Renal cortex interstitium (tissue), 15 donors: ENCODE measurements at places on chromosomes 6 and 20. TPM values are rescaled to one million over a fixed set of nuclear protein-coding genes. Genes with fewer than 3 reads are reported as not detected.

TBPL1 gene
- 54.6 TPM for polyA plus RNA-seq

RAB32 gene
- polyA plus RNA-seq, result 29.4 TPM

STX16 gene
- 88.8 TPM for polyA plus RNA-seq

SLC17A1 gene
- polyA plus RNA-seq, result 24.6 TPM

NHLRC1 gene
- polyA plus RNA-seq, result 2.3 TPM
